ENCODE measurements at places on chromosomes 5 and 9.
A peak's percentile ranks its signal among the peaks of the same experiment; 100 is the strongest.

- no peak for DNase-seq
These were observed 20.9 kb upstream of the SMC2 start for GRCh38 chr9:104073098-104073769.

DNA sequence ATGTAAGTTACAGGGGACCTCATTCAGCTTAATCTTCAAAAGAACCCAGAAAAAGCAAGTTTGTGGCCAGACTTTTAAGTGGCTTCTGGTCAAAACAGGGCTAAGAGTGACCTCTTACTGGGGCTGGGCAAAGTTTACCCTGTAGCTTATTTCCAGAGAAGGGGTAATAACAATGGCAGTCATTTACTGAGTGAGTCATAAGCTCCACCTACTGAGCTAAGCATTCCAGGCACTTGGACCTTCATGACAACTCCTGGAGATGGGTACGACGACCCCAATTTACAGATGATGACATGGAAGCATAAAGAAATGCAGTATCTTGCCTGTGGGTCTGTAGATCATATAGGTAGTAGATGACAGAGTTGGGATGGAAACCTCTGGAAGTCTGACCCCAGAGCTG is 4.7 kb upstream of the GPR151 start:
- no peak for DNase-seq

- DNase-seq: no peak
These were observed 113.7 kb upstream of the ADAMTS16 start for GRCh38 chr5:5026409-5026785.

- DNase-seq: no peak
These were observed 27.2 kb upstream of the FCN1 start for GRCh38 chr9:134944916-134945315.

DNA sequence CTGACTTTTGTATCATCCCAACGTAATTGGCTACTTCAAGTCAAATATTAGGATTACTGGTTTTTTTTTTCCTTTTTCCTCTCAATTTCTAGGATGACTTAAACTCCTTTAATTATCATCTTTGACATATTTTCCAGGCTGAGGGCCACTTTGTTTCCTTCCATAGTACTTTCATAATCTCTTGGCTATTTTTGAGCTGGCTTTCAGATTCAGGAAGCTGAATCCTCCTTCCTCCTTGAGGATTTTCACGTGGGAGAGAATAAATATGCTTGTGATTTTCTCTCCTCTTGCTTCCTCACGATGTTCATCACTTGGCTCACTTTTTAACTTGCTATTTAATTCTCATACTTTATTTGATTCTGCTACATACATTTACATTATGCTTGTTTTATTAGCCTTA is 88.1 kb downstream of the ITGA1 start:
- DNase-seq: no peak

GRCh38 chr9:76729980-76730737 is 34.1 kb upstream of the PCA3 start:
- no peak for DNase-seq

DNA sequence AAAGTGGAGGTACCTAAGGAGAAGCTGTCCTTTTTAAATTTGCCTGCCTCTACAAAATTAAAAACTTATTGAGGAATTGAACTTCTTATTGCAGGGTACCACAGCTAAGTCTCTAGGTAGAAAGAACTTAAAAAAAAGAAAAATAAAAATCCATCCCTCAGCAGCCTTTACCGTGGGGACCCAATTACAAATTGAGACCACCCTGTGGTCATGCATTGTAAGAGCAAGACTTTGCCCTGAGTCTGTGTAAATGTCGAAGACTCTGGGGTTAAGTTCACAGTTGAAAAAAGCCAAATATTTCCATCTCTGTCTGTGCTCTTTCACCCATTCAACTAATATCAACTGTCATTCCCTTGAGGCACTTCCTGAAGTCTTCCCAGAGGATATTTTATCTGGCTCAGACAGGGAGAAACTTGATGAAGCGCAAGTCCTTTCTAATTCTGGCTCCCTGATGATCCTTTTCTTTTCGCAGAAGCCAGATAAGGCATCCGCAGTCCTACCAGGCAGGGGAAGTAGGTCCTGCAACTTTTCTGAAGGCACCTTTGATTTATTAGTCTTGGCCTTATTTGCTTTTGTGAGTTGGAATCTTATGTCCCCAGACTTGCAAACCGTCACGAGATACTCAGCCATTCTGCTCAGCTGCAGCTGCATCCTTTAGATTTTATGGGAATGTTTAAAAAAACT is 323.8 kb upstream of the WWC1 start:
- DNase-seq: no peak

- DNase-seq: no peak
These were observed 178.2 kb upstream of the GDNF start for GRCh38 chr5:38018016-38018415.

- DNase-seq: no peak
These were observed 44.1 kb upstream of the ACO1 start for GRCh38 chr9:32340361-32340760.

DNA sequence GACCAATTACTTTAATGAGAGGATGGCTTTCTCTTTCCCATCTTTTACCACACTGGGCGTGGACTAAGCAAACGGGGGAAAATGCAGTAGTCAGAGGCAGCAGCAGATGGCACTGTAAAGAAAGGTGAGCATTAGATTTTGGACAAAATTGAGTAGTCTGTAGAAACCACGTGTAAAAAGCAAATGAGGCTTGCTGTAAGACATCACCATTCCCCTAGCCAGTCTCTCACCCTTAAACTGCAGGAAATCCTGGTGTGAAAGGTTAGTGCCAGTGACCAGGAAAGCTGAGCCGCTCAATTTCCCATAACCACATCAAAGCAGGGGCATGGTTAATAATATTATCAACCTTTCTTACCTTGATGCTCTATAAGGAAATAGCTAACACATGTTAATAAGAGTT is 31.8 kb downstream of the SPATA31C2 start:
- DNase-seq: peak; percentile 14

GRCh38 chr5:40599676-40600075 is 80.0 kb upstream of the PTGER4 start:
- DNase-seq: no peak

GRCh38 chr9:109806506-109807115 is 26.6 kb downstream of the PALM2AKAP2 start:
- DNase-seq: no peak

GRCh38 chr5:41445937-41446563 is 64.4 kb downstream of the PLCXD3 start:
- DNase-seq: no peak

DNA sequence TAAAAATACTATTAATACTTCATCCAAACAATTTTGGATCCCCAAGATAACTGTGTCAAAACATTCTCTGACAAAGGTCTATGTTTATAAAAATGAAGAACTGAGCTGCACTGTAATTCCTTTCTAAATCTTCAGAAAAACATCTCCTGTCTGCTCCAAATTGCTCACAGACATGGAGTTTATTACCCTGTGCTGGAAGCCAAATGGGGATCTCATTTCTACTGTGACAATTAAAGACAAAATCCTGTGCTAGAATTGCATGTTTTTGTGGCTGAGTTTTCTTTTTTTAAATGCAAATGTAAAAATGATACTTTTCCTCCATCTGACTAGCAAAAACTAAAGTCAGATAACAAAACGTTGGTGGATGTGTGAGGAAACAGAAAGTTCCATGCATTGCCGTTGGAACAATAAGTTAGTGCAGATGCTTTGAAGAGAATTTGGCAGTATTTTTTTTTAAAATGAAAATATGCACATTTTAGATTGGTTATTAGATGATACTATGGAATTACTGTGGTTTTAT is 93.5 kb downstream of the GNA14 start:
- DNase-seq: no peak

DNA sequence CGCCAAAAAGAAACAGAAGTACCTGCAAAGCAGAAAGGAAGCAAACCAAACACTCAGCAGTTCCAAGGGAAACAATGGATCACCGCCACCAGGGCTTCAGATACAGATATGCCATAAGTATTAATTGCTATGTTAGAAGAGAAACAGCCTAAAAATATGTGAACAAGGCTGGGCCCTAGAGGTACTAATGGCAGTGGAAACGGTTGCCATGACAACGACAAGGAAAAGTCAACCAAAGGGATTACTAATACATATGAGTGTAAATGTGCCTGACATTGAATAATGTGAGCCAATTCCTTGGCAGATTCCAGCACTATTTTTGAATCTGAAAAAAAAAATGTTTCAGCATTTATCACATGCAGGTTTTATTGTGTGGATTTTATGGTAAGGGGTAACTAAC is 75.0 kb downstream of the CAVIN4 start:
- no peak for DNase-seq

DNA sequence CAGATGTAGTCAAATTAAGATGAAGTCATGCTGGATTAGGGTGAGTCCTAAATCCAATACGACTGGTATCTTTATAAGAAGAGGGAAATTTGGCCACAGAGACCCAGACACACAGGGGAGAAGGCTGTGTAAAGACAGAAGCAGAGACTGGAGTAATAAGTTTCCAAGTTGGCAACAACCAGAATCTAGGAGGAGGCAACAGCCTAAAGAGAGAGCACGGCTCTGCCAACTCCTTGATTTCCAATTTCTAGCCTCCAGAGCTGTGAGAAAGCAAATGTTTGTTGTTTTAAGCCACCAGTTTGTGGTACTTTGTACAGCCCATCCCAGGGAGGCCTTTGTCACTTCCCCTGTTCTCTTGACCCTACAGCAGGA is 74.4 kb downstream of the ATG10 start:
- DNase-seq: no peak

- DNase-seq: no peak
These were observed 5.1 kb downstream of the SECISBP2 start for GRCh38 chr9:89323390-89323789.

DNA sequence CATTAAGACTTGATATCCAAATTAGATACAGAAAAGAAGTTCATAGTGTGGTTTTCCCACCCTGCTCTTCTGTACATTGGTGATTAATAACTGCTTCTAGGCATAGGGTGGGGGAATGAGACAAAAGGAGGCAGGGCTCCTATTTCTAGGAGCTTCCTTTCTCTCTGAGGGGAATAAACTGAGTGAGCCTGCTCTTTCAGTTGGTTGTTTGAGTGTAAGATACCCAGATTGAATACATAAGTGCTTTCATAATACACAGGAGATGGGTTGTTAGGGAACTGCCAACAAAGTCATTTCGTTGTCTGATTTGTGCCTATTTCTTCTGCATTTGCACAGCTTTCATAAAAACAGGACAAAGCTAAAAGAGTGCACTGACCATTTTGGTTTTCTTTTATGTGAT is 48.9 kb upstream of the TTC23L start:
- no peak for DNase-seq

- no peak for DNase-seq
These were observed 16.6 kb downstream of the STRBP start for GRCh38 chr9:123251741-123252140.

GRCh38 chr9:33329117-33329563 is 38.8 kb downstream of the NFX1 start:
- no peak for DNase-seq

- no peak for DNase-seq
These were observed 46.4 kb downstream of the CDK7 start for GRCh38 chr5:69281114-69281513.

GRCh38 chr5:151240924-151241635 is 11.9 kb upstream of the GM2A start:
- DNase-seq: no peak

DNA sequence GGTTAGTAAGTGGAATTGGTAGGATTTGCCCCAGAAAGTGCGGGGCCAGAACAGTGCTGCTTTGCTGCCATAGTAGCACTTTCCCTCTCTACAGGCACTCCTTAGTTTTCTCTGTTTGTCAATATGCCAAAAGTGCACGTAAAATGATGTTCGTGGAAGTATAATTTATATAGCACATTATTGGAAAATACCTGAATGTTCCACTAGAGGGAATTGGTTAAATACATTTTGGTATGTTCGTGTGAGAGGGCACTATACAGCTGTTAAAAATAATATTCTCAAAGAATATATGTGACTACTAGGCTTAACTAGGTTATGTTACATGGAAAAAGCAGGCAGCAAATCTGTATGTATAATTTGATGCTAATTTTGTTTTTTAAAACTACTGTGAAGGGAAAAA is 184.0 kb upstream of the GDNF start:
- no peak for DNase-seq

GRCh38 chr5:143338658-143339366 is 64.7 kb downstream of the NR3C1 start:
- no peak for DNase-seq

DNA sequence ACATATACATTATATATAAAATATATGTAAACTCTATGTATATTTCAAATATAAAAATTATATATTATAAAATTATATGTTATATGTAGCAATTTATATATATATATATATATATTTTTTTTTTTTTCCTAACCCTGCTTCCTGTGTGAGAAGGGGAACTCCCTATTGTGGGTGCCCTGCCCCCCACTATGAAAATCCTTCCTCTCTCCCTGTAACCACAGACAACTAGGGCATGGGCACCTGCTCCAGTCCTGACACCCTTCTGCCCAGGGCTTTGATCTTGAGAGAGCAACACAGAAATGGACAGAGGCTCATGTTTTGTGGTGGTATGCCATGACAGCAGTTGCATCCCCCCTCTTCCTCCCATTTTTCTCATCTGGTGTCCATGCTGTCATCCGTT is 148.7 kb upstream of the IL12B start:
- DNase-seq: no peak

- no peak for DNase-seq
These were observed 46.6 kb downstream of the RMI1 start for GRCh38 chr9:84027201-84027600.

DNA sequence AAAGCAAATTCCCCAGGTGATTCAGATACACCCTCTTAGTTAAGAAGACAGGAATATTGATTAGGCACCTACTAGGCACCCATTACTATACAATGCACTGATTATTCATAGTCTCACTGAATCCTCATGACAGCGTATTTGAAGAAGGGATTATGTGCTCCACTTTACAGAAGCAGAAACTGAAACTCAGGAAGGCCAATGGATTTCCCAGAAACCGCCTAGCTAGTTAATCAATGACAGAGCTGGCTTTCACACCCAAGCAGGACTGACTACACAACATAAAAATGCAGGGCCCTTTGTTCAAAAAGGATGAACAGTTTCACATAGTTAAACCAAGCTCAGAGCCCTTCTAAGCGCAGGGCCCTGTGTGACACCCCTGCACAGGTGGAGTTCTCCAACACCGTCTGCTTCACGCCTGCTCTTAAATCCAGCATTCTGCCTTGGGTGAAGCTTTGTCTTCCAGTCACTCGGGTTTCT is 117.3 kb downstream of the TTLL11 start:
- no peak for DNase-seq

GRCh38 chr9:94611638-94612068 is 18.0 kb upstream of the FBP2 start:
- DNase-seq: no peak

DNA sequence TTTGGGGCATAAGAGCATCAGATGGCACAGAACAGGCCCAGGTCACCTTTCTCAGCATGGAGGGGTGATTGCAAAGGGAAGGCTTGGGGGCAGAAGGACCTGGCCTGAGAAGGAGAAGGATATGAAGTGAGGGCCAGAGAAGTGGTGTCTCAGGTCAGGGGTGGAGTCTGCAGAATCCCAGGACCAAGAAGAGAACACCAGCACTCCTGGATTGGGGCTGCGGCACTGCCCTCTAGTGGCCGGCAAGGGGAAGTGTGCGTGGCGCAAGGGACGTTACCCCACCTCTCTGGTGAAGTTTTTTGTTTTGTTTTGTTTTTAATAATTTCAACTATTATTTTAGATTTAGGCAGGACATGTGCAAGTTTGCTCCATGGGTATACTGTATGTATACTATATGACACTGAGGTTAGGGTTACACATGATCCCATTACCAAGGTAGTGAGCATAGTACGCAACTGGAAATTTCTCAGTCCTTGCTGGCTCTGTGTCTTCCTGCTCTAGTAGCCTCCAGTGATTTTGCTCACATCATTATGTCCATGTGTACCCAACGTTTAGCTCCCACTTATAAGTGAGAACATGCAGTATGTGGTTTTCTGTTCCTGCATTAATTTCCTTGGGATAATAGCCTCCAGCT is 1548.6 kb downstream of the EFNA5 start:
- peak; percentile 5 for DNase-seq

Measured in hematopoietic multipotent progenitor cell (in vitro differentiated cells).